ENCODE measurements at places on chromosomes 6 and 20.
A peak's percentile ranks its signal among the peaks of the same experiment; 100 is the strongest.

DNA sequence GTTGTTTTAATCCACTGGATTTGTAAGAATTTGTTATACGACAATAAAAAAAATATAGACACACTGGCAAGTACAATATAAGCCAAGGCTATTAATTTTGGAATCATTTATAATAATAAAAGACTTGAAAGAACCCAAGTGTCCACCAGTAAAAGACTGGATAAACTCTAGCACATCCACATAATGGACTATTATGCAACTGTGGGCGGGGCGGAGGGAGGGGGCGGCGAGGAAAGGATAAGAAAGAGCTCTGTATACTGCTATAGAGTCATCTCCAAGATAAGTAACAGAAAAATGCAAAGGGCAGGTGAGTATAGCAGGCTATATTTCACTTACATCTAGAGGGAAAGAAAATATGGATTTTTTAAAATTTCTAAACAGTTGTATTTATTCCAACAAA is 123.3 kb downstream of the TBC1D32 start:
- no peak for DNase-seq

DNA sequence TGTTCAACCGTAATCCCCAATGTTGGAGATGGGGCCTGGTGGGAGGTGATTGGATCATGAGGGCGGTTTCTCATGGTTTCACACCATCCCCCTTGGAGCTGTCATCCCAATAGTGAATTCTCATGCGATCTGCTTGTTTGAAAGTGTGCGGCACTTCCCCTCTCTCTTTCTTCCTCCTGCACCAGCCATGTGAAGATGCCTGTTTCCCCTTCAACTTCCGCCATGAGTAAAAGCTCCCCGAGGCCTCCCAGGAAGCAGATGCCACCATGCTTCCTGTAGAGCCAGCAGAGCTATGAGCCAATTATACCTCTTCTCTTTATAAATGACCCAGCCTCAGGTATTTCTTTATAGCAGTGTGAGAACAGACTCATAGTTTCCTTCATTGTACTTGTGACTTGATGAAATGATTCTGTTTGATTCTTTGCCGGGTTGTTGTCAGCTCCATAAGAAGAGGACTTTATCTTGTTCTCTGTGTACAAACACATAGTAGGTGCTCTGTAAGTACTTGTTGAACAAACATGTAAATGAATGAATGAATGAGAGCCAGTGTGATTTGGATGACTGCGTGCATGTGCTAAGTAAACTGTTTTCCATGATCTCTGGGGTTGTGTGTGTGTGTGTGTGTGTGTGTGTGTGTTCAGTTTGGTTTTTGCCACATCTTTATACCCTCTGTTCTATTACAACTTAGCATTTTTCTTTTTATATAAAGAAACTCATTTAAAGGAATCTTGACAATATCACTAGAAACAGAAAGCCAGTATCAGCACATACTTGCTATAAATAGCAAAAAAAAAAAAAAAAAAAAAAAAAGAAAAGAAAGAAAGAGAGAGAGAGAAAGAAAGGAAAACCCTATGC is 22.5 kb upstream of the PTGIS start:
- no peak for DNase-seq

GRCh38 chr6:9468277-9468676 is 946.6 kb downstream of the TFAP2A start:
- DNase-seq = no peak

DNA sequence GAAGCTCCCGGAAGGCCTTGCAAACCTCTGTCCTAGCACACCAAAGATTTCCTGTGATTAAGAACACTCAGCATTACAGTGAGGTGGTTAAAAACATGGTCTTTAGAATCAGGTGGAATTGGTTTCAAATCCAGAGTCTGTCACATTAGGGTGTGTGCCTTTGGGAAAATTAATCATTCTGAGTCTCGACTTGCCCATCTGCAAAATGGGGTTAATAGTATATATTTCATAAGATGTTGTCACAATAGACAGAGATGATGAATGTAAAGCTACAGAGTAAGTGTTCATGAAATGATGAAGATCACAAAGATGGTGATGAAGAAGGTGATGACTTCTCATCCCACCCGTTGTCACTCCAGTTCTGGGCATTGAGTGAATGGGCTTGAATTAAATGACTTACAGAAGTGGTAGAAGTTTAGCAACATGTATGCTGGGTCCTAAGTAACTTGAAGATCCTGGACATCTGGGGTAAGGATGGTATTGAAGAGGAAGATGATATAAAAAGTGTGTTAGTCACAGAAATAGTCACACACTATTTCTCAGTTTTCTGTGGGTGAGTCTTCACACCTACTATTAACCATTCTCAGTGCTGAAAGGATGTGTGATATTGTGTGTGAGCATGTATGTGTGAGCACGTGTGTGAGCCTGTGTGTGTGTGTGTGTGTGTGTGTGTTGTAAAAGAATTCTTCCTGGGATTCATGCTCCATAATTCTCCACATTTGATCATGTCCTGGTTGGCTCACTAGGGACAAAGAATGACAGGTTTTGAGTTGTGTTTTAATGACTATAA is 28.0 kb upstream of the NEDD9 start:
- no peak for DNase-seq

GRCh38 chr6:98747273-98747672 is 87.1 kb upstream of the POU3F2 start:
- no peak for DNase-seq

- DNase-seq = no peak
These were observed 54.8 kb upstream of the SCGN start for GRCh38 chr6:25596928-25597818.

- DNase-seq = no peak
These were observed 47.1 kb downstream of the ELMO2 start for GRCh38 chr20:46359233-46359751.

GRCh38 chr6:158026901-158027589 is 45.4 kb downstream of the SYNJ2 start:
- DNase-seq = peak; percentile 22

- no peak for DNase-seq
These were observed 8.9 kb downstream of the SLC22A3 start for GRCh38 chr6:160357088-160357487.

GRCh38 chr6:45192556-45192955 is 135.6 kb upstream of the RUNX2 start:
- no peak for DNase-seq

DNA sequence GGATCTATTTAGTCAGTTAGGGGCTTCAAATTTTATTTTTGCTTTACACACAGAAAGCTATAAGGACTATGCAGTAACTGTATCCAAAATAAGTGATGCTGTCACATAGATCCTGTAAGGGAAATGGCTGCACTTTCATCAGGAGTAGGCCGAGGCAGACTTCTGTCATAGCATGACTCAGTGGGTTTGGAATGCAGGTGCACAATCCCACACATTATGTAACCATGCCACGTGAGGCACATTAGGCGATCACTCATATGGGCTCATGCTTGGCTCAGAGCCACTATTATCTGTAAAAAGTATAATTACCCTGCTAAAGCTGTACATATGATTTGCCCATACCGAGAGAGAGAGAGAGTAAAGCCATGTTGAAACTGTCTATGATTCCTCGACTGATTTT is 1189.4 kb upstream of the EYS start:
- DNase-seq = no peak

- DNase-seq = no peak
These were observed 542.6 kb downstream of the HDGFL1 start for GRCh38 chr6:23111984-23112383.

GRCh38 chr6:164066766-164067165 is 652.2 kb downstream of the QKI start:
- DNase-seq = no peak

- DNase-seq = no peak
These were observed 787 bp upstream of the RAB32 start for GRCh38 chr6:146542881-146543210.

- DNase-seq = no peak
These were observed 21.9 kb downstream of the SNPH start for GRCh38 chr20:1287787-1288569.

- DNase-seq = no peak
These were observed 178.9 kb downstream of the SASH1 start for GRCh38 chr6:148521586-148521985.

- no peak for DNase-seq
These were observed 16.2 kb downstream of the C6orf62 start for GRCh38 chr6:24702720-24703282.

- no peak for DNase-seq
These were observed 23.7 kb downstream of the RIOK1 start for GRCh38 chr6:7413151-7413823.

GRCh38 chr6:69542494-69542893 is 254.3 kb downstream of the LMBRD1 start:
- no peak for DNase-seq

GRCh38 chr20:23122321-23122720 is 36.2 kb upstream of the CD93 start:
- no peak for DNase-seq

GRCh38 chr6:55450005-55450404 is 122.7 kb downstream of the GFRAL start:
- DNase-seq = peak; percentile 23

- DNase-seq = no peak
These were observed 292.4 kb downstream of the ARHGAP18 start for GRCh38 chr6:129417416-129418086.

DNA sequence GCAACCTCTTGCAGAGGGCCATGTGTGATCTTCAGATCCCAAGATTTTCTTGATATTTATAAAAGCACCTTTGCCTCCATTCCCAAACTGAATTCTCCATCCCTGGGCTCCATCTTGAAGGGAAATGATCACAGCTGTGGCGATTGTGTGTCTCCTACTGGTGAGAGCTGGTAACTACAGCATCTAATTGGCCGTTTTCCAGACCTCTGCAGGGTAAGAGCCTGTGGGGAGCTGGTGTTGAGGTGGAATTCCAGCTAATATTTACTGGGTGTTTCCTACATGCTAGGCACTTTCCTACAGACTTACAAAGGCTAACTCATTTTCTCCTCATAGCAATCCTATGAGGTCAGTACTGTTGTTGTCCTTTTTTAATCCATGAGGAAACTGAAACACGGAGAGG is 59.2 kb upstream of the FNDC1 start:
- peak; percentile 51 for DNase-seq

- no peak for DNase-seq
These were observed 133.7 kb downstream of the TFAP2C start for GRCh38 chr20:56762829-56763228.

DNA sequence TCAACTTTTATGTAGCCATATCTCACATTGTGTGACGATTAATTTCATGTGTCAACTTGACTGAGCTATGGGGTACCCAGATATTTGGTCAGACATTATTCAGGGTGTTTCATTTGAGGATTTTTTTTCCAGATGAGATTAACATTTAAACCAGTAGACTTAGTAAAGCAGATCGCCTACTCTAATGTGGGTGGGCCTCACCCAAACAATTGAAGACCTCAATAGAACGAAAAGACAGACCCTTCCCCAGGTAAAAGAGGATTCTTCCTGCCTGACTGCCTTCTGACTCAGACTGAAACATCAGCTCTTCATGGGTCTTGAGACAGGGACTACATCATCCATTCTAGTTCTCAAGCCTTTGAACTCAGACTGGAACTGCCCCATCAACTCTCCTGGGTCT is 231.7 kb upstream of the SASH1 start:
- no peak for DNase-seq

DNA sequence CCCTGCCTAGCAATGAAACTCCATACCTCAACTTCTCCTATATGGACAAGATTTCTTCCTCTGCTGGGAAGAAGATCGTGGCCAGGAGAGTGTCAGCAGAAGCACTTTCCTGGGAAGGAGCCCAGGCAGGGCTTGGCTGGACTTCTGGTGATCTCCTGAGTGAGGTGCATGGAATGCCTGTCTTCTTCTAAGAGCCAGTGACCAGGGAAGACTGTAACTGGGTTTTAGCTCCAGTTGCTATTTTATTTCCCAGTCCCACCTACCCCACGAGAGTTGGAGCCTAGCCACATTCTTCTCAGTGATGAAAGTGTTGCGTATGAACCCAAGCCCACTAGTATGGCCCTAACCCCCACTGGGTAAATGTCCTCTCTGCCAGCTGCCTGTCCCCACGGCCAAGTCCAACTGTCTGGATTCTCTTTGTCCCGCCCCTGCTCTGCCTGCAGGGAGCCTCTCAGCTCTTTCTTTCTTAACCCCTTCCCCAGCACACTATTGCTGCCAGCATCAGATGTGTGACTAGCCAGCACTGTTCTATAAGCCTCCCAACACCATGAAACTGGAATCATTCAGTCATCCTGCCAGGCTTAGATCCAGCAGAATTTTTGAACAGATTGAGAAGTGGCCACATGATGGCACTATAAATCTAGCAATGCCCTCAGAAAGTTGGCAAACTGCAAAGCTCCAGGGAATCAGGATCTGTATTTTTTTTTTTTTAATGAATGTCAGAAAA is 69.8 kb upstream of the FAM184A start:
- DNase-seq = peak; percentile 49

GRCh38 chr20:391041-391711 is 10.6 kb downstream of the TRIB3 start:
- DNase-seq = no peak

GRCh38 chr6:116665464-116665863 is 3.1 kb downstream of the ZUP1 start:
- no peak for DNase-seq

- DNase-seq = no peak
These were observed 4.6 kb downstream of the DACT2 start for GRCh38 chr6:168314948-168315347.

DNA sequence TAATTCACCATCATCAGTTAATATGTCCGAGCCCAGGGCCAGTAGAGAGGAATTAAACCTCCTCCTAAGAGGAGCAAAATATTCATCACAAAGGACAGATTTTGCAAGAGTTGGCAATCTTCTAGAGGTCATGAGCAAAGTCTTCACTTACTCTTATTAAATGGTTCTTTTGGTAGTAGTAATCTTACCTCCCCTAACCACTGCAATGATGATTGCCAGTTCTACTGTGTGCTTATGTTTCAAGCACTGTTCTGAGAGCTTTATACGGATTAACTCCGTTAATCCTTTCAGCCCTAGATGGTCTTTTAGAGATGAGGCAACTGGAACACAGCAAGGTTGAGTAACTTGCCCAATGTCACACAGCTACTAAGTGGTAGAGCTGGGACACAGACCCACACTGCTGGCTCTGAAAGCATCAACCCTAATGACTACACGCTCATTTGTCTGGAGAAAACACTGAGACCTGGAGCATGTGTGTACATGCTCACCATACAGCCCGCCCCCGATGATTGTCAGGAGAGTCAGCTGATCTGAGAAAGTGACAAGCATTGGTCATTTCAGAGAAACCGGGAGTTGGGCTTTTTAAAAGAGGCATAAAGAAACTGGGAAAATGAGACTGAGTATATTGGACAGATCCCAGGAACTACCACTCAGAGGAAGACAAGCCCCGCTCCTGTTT is 276.0 kb downstream of the NRN1 start:
- DNase-seq = peak; percentile 47
